Stimulated activated CD8-positive, alpha-beta memory T cell treated with anti-CD3 and anti-CD28 coated beads, Interleukin-4, amount 100 ng/mL, for 4 hours (primary cell): ENCODE measurements at places on chromosomes 4 and X.
A peak's percentile ranks its signal among the peaks of the same experiment; 100 is the strongest.

DNA sequence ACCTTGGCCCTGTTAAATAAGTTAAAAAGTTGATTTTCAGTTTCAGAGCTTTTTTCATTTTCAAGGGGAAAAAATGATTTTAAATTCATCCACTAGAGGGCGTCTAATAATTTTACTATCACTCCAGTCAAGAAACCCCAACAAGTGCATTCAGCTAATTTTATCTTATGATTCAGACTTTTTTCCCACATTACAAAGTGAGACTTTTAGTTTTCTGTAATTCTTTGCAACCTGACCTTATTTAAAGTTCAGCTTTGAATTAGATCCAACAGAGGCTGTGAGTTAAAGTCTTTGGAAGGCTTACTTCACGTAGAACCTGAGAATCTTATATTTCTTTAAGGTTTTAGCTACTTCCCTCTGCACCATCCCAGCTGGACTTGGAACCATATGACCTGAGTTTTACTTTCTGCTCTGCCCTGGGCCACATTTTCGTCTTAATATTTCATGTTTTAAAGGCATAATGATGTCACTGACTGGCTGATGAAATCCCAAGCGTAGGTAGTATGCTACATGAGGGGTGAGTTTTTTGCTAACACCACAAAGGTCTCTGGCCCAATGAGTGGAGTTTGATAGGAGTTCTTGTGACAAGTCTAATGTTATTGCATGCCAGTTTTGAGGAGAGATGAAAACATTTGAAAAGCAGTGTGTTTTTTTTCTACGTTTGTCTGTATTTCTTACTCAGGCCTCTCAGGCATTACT, 7.2 kb downstream of the GNRHR start:
- no peak for DNase-seq

DNA sequence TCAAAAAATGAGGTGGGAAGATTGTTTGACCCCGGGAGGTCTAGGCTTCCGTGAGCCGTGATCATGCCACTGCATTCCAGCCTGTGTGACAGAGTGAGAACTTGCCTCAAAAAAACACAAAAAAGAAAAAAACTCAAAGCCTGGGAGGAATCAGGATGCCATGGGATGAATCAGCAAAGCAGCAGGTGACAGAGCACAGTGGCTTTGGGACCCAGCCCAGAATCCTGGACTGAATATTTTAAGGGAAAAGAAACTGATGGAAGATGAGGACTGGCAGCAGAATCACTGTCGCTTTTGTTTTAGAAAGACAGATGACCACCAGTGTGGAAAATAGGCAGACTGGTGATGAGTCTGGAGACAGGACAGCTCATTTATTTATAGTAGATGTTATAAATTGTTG, 16.6 kb downstream of the S100G start:
- DNase-seq, result no peak

DNA sequence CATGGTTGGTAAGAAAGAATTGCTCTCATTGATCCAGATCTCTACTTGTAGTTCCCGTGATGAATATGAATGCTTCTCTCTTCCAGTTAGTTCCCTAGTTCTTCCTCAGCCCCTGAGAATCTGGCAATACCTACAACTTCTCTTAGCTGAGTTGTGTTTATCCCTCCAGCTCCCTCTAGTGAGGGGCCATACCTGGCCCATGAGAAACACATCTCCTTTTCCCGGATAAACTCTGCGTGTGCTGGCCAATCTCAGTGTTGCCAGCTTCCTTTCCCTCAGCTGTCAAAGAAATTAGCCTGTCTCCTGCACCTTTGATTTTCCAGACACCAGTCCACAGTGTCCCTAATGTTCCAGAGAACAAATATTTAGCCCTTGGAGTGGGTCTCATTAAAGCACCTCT, 5.7 kb downstream of the CBLL2 start:
- DNase-seq, result no peak

GRCh38 chr4:15586066-15586465, 69.1 kb downstream of the FBXL5 start:
- DNase-seq, result no peak

GRCh38 chr4:10354746-10355145, 102.5 kb downstream of the ZNF518B start:
- DNase-seq, result no peak

DNA sequence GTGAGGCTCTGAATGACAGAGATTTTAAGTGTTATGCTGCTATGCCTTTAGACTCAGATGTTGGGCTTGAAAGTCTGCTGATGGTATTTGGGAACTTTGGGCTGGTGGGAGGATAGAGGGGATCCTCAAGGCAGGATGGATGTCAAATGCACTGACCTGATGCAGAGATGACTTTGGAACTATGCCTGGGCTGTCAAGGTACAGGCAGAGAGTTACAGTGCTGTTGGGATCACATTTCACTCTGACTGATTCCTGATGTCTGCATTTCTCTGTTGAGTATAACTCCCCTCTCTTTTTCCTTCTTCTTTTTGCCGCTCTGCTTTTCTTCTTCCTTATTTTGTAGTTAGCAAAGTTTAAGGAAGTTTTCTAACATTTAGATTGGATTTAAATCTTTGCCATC, 271.8 kb upstream of the ARX start:
- no peak for DNase-seq

DNA sequence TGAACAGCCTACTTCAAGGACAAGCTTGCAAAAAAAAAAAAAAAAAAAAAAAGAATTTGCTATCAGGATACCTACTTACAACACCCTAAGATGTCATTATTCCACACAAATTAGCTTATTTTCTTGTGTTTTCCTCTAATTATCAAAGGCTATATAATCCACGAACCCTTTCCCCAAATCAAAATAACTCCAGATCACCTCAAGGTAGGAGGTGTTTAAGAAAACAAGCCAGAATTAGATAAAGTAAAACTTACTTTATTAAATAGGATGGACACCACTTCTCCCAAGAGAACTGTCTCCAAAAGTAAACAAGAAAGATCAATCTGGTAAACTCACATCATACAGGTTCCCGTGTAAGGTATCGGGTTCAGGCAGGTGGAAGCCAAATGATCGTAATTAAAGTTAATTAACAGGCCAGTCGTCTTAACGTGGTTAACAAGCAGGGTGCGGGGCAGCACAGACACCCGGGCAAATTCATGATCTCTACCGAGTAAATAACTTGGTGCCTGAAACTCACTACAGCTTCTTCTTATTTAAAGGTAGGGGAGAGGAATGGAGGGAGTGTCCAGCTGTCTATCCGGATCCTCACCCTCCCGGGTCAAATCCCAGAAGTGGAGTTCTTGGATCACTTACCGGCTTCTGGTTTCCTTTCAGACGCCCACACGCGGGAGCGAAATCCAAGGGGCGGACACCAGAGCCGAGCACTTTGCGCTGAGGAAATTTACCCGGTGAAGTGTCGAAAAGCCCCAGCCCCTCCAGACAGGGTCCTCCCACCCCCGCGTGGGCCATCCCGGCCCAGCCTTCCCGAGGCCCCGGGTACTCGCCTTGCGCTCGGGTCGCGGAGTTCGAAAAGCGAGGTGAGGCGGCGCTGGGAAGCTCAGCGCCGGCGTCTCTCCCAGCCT, 708 bp downstream of the ARAP2 start:
- peak; percentile 11 for DNase-seq

DNA sequence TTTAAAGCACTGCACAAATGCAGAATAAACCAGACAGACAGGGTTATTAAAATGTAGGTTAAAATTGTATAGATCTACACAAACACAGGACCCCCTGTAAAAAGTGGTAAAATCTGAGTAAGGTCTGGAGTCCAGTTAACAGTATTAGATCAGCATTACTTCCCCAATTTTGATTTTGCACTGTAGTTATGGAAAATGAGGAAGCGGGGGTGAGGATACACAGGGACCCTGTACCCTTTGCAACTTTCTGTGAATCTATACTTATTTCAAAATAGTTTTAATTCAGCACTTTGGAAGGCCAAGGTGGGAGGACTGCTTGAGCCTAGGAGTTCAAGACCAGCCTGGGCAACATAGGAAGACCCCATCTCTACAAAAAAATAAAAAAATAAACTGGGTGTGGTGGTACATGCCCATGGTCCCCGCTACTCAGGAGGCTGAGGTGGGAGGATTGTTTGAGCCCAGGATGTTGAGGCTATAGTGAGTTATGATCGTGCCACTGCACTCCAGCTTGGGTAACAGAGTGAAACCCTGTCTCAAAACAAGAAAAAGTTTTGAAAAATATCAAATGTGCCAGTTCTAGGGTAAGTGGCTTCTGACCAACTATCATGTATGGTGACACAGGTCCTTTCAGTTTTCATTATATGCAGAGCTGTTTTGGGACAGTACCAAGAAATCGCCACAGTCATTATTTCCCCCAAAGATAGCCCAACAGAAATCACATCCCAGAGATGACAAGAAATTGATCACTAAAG, 17.7 kb downstream of the SEL1L3 start:
- no peak for DNase-seq

DNA sequence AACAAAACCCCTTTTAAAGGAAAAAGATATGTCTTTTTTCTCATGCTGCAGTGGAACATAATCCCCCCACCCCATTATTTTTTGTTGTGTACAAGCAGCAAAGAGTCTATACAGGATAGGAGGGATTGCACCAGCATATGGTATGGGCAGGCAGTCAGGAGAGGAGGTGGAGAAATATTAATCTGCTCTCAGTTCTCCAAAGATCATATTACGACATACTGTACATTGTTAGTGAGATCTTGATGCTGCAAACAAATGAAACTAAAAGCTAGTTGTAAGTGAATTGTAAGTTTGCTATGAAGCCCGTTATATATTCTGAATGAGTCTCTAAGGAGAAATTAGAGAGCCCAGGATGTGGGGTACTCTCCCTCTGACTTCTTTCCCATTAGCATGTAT, 75.3 kb downstream of the RAPGEF2 start:
- no peak for DNase-seq

DNA sequence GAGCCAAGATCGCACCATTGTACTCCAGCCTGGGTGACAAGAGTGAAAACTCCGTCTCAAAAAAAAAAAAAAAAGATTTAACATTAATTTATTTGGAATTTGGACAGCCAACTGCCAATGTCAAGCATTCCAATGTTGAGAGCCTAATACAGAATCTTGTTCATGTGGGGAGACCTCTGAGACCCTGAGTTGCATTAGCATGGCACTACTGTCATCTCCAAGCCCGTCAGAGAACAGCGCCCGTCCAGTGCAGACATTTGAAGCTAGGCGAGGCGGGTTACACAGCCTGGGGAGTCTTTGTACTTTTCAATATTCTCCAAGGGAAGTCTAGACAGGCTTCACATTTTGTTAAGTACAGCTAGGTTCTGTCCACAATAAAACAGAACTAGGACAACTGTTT, 126.7 kb downstream of the CHRNA9 start:
- DNase-seq, result no peak

DNA sequence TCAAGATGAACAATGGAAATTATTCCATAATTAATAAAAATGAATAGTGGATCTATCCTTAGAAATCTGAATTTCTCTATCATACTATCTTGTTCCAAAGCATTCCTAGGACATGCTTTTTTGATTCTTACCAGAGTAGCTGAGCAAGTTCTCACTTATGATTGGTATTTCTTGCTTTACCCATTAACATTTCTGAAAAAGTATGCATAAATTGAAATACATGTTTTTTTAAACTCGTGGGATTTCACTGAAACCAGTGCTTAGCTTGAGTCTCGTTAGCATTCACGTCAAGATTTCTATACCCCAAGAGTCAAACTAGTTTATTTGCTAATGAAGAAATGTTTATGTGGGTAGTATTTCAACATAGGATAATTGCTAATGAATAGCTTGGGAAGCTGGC, 89.0 kb downstream of the ELOVL6 start:
- no peak for DNase-seq

DNA sequence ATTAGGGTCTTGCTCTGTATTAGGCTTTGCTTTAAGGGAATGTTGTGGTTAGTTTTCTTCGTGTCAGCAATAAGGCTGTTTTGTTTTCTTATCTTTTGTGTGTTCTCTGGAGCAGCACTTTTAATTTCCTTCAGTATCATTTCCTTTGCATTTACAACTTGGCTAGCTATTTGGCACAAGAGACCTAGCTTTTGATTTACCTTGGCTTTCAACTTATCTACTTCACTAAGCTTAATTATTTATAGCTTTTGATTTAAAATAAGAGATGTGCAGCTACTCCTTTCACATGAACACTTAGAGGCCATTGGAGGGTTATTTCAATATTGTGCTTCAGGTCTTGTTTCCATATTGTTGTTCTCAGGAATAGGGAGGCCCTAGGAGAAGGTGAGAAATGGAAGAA, 68.2 kb downstream of the FAT4 start:
- DNase-seq, result no peak

DNA sequence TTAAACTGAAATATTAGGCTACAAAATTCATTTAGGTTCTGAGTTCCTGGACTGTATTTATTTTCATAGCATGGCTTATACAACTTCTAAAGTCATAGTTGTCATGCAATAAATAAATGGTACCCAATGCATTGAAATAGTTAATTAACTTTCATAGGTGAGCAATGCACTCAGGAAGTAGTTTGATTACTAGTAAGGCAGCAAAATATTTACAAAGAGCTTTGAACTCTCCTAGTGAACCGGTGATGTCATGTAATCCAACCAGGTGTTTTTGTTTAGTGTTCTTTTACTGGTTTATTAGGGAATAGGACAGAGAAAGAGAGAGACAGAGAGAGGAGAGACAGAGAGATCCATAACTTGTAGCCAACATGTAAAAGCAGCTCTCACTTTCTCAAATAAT, 228.6 kb upstream of the CTSO start:
- DNase-seq, result no peak

DNA sequence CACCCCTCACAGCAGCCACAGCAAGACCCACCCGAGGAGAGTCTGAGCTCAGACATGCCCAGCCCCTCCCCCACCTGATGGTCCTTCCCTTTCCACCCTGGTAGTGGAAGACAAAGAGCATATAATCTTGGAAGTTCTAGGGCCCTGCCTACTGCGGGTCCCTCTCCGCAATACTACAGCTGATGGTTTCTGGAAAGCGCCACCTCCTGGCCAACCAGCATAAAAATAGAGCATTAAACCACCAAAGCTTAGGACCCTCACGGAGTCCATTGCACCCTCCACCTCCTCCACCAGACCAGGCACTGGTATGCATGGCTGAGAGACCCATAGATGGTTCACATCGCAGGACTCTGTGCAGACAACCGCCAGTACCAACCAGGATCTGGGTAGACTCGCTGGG, 78.2 kb downstream of the SH3BGRL start:
- no peak for DNase-seq

- DNase-seq, result no peak
Measured at GRCh38 chr4:152109531-152110509, 349.0 kb upstream of the GATB start.

DNA sequence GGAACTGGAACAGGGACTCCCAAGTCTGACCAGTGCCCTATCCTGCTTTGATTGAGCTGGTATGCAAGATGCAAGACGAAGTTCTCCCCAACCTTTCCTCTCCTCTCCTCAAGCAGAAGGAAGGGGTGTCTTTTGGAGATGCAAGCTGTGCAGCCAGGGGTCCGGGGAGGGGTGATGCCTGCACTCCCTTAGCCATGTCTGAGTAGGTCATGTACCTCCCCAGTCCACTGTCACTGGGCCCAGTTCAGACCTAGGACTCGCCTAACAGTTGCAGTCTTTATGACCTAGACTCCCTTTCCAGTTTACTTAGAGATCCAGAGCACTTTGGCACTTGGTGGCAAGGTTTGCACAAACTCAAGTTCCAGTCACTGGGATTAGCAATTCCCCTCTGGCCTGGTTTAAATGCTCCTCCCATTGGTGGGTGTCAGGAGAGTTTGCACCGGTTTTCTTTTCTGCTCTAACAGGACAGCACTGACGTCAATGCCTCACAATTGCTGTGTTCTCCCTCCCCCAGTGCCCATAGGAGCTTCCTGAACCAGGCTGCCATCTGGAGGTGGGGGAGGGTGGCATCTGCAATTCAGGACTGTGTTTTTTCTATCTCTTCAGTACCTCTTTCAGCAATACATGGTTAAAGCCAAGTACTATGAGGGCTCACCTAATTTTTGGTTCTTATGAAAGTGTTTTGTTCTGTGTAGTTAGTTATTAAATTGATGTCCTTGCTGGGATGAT, 782.2 kb downstream of the ARAP2 start:
- DNase-seq, result no peak

GRCh38 chr4:130855533-130855932, 1759.6 kb downstream of the C4orf33 start:
- DNase-seq, result no peak
